ENCODE measurements at places on chromosomes 12 and 14.

GRCh38 chr14:56065621-56066290 lies 52.5 kb upstream of the PELI2 start:
- no peak for DNase-seq

- DNase-seq, result peak; percentile 24
Measured at GRCh38 chr12:121279071-121279375, 17.5 kb downstream of the CAMKK2 start.

GRCh38 chr12:29561664-29562071 lies 64.2 kb upstream of the OVCH1 start:
- no peak for DNase-seq

GRCh38 chr12:112792301-112792700 lies 753 bp downstream of the RPH3A start:
- no peak for DNase-seq

DNA sequence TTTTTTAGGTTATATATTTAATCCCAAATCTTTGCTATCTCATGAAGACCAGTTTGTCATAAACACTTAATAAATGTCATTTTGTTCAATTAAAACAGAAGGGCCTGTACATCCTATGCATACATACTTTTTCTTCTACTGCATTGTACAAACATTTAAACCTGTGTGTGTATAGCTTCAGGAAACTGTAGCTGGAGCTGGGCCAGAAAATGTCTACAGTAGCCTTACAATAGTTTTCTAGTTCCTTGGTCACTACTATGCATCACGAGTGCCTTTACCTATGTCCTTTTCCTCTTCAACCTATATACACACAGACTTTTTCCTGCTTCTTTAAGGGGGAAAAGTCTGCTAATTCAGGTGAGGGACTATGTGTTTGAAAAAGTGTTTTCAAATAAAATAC lies 302.8 kb downstream of the PAWR start:
- no peak for DNase-seq

Measured in GOT3 (cell line).